ENCODE measurements at places on chromosomes 12 and 14.

DNA sequence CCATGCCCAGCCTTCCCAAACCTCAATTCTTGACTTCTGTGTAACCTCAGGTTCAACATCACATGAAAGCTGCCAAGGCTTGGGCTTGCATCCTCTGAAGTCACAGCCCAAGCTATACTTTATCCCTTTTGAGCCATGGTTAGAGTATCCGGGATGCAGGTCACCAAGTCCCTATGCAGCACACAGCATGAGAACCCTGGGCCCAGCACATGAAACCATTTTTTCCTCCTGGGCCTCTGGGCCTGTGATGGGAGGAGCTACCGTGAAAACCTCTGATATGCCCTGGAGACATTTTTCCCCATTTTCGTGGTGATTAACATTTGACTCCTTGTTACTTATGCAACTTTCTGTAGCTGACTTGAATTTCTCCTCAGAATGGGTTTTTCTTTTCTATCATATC, 25.8 kb upstream of the DIO2 start:
- DNase-seq = no peak

DNA sequence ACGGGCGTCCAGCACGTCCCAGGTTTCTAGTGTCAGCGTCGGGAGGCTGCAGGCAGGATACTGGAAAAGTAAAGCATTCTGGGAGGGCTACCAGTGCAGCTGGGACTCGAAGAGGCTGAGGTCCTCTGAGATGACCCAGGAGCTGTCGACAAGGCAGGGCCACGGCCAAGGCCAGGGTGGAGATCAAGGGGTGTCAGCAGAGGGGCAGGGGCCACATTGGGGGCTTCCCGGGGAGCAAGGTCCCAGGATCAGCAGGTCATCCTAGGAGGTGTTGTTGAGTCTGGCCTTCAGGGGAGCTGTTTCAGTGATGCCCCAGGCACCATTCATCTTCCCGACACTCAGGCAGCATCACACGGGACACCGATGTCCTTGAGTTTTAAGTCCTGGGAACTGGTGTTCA, 377.8 kb upstream of the SFSWAP start:
- no peak for DNase-seq

DNA sequence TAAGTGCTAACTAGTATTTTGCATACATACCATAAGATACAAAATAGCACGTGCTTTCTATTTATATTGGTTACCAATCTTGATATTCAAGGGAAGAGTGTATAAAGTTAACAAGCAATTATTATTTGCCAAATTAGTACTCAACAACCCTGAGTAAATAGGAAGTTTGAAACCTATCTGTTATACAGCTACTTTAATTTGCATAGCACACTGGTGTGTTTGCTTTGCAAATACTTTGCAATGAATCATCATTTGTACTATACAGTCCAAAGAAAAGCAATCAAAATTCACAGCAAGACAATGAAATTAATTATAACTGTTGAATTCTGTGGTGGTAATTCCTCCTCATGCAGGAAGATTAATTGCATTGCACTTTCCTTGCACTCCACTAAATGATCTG, 469.1 kb downstream of the PRKD1 start:
- no peak for DNase-seq

DNA sequence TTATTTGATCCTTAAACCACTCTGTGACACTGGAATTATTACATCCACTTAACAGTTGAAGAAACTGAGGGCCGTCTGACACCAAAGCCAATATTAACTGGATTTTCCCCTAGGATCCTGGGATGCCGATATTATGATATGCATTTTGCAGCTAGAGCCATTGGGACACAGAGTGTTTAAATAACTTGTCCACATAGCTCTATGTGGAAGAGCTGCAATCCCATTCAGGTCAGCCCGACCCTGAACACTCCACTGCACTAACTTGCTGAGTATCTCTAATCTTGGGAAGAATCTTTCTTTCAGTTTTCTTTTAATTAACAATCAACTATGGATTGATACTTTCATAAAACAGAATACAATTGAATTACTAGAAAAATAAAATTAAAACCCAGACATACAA, 37.9 kb downstream of the RMST start:
- DNase-seq = no peak

DNA sequence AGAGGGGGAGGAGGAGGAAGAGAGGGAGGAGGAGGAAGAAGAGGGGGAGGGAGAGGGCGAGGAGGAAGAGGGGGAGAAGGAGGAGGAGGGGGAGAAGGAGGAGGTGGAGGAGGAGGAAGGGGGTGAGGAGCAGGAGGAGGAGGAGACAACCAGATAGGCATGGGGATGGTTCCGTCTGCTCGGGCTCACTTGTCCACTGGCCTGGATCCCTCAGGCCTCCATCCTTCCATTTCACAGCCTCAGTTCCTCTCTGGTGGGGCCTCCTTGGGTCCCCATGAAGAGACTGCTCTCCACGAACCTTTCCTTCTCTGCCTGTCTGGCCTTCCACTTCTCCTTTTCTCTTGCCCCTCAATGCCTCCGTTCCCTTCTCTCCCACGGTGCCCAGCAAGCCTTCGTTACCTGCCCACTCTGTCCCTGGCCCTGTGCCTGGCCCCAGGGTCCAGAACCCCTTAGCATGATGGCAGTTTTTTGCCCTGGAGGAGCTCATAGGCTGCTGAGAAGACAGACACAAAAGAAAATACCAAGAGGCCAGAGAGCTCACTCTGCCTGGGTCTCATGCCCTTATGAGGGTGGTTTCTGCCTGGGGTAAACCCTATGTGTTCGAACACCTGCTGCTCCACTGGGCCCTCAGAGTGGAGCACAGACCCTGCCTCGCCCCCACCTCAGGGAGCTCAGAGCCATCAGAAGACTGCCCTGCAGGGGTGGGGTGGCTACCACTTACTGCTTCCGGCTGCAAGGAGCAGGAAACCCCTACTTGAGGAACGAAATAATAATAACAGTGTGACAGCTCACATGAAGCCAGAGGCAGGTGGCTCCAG, 11.7 kb upstream of the CACNA2D4 start:
- DNase-seq = no peak

Data from neural crest cell (in vitro differentiated cells).